CD4-positive, alpha-beta memory T cell (primary cell): ENCODE measurements at places on chromosomes 5 and 9. TPM values are rescaled to one million over a fixed set of nuclear protein-coding genes. Genes with fewer than 3 reads are reported as not detected.

The PTGDS gene
- total RNA-seq: 4.8 TPM

The ENTPD8 gene
- not detected for total RNA-seq

GRCh38 chr9:124248066-124248465, 9.7 kb upstream of the NEK6 start:
- no peaks in the 10 kb centered on the region for H3K36me3 ChIP-seq
- H3K27me3 ChIP-seq: no peaks in the 10 kb centered on the region
- H3K4me3 ChIP-seq: no peak overlapping the region
- H3K4me1 ChIP-seq: peaks cover 2% of the 10 kb centered on the region
- no peak for DNase-seq
- H3K27ac ChIP-seq: no peak overlapping the region

GRCh38 chr9:109176386-109176785, 9.3 kb upstream of the FRRS1L start:
- H3K27ac ChIP-seq: no peak overlapping the region
- H3K4me3 ChIP-seq: no peak overlapping the region
- H3K36me3 ChIP-seq: no peaks in the 10 kb centered on the region

DNA sequence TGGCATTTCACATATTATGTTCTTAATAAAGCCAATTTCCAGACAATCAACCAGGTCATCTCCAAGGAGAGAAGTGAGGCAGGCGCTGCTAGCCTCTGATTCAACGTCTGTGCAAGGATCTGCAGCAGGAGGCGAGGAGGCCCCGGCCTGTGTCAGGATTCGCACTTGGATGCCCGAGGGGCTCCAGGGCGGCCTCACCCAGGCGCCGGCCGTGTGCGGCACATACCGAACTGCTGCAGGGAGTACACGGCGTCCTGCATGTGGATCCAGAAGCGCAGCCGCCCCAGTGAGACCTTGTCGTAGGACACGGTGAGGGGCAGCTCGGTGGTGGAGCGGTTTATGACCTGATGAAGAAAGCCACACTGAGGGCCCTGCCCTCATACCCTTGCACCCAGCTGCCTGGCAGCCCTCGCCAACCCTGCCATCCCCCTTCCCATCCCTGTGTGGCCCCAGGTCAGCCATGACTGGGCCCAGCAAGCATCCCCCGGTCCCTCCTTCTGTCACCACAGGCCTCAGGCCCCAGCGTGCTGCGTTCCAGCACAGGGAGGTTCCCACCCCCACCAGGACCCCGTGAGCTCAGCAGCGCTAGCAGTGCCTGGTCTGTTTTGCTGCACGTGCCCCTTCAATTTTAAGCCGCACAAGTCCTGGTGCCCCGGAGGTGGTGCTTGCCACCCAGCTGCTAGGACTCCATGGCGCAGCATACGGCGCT, 9.9 kb downstream of the CLPTM1L start:
- H3K4me3 ChIP-seq: no peak overlapping the region
- H3K36me3 ChIP-seq: peaks cover 79% of the 10 kb centered on the region
- no peaks in the 10 kb centered on the region for H3K4me1 ChIP-seq
- no peak for DNase-seq
- H3K27me3 ChIP-seq: no peaks in the 10 kb centered on the region

DNA sequence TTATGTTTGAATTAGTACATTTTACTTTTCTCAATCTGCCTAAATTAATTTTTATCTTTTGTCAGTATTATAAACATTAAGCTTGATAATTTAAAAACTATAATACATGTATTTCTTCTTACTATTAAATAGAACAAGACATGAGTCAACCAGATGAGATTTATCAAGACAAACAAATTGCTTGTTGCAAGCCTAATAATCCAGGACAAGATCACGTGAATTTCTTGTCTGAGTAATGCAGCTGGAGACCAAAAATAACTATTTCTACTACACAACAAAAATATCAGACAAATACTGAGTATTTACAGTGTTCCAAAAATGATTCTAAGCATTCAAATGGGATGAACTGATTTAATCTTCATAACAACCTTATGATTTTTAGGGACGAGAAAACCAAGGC, 339.1 kb upstream of the PRR16 start:
- H3K4me1 ChIP-seq: no peaks in the 10 kb centered on the region
- H3K27ac ChIP-seq: no peak overlapping the region
- no peak overlapping the region for H3K4me3 ChIP-seq

The TEK gene
- not detected for total RNA-seq

The TAS2R1 gene
- total RNA-seq: not detected
